ENCODE measurements at places on chromosomes 2 and 18. TPM values are rescaled to one million over a fixed set of nuclear protein-coding genes. Genes with fewer than 3 reads are reported as not detected.

Gene PTH2R
- 0.37 TPM for polyA plus RNA-seq

- no peak for DNase-seq
These were observed 67.7 kb upstream of the NEDD4L start for GRCh38 chr18:57976230-57976773.

DNA sequence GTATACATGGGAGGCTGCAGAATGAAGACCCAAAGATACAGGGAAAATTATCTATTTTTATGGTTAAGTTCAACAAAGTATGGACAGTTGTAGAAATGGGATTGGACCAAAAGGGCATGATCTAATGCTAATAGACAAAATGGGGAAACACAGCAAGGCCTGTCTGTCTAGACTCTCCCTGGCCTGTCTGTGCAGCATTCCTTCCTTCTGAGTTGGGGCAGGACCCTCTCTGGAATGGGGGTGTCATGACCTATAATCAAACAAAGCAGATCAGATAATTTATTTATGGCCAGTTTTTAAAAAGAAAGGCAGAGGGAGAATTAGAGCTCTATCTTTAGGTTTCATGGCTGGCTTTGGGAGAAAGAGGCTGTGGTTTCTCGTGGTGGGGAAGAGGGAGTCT, 104.4 kb downstream of the CTIF start:
- no peak for DNase-seq

- no peak for DNase-seq
These were observed 654.8 kb downstream of the SLC4A3 start for GRCh38 chr2:220282236-220282635.

Gene REEP1
- polyA plus RNA-seq: 12.1 TPM

Gene MXD1
- polyA plus RNA-seq: 4.7 TPM

DNA sequence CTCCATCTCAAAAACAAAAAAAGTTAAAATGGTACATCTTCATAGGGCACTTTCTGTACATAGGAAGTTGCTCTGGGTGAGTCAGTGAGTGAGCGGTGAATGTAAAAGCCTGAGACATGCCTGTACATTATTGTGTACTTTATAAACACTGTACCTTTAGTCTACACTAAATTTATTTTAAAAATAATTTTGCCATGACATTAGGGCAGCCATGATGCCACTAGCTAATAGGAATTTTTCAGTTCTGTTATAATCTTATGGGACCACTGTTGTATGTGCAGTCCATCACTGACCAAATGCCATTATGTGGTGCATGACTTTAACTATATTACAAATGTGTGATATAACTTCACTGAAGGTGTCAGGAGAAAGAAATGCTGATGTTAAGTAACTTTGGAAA, 11.0 kb upstream of the TXNDC2 start:
- no peak for DNase-seq

Gene RAB17
- polyA plus RNA-seq: 7.5 TPM

DNA sequence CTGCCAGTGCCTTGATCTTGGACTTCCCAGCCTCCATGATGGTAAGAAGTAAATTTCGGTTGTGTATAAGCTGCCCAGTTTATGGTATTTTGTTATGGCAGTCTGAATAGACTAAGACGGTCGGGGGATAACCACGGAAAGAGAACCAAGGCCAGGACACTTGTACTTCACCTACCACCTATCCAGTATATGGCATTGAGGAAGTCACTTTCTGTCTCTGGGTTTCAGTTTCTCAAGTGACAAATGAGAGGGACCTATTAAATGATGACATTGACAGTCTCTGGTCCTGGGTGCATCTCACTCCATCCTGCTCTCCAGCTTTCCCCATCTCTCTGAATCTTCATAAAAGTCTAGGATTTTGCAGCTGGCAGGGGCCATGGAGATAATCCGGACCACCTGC, 183.8 kb upstream of the MSH6 start:
- DNase-seq: no peak

Gene CLK1
- 27.9 TPM for polyA plus RNA-seq

- no peak for DNase-seq
These were observed 96.0 kb upstream of the RAB12 start for GRCh38 chr18:8513249-8513648.

DNA sequence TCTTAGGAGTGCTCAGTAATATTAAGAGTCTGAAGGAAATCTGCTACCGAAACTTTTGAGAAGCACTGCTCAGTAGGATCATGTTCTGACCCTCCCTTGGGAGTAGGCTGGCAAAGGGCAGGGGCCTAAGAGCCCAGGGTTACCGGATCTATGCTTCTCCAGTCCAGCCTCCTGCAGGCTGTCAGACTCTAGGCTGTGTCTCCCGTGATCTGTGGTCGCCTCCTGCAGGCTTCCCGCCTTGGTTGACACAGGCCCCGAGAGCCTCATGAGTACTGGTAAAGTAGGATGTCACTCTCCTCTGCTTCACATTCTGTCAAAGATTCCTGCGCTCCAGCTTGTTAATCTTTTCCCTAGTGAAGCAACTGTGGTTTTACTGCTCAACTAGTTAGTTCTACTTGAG, 647.8 kb upstream of the RAB6C start:
- no peak for DNase-seq

Gene RAB6D
- 0.17 TPM for polyA plus RNA-seq

Gene IMP4
- polyA plus RNA-seq: 63.0 TPM

GRCh38 chr2:125281242-125281641, 1256.2 kb downstream of the CNTNAP5 start:
- DNase-seq: no peak

DNA sequence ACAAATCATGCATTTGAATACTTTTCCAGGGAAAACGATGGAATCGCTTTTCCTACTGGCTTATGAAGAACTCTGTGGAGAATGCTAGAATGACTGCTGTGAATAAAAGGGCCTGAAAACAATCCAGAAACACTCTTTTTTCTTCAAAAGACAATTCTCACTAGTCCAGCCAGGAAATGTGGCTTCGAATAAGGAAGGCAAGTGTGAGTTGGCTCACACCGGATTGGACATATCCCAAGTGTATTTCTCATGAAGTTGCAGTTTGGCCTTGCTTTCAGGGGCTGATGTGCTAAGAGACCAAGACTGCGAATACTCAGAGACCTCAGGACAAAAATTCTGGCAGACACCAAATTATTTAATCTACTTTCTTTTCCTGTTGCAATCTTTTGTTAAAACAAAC, 54.1 kb downstream of the FIGN start:
- DNase-seq: no peak

DNA sequence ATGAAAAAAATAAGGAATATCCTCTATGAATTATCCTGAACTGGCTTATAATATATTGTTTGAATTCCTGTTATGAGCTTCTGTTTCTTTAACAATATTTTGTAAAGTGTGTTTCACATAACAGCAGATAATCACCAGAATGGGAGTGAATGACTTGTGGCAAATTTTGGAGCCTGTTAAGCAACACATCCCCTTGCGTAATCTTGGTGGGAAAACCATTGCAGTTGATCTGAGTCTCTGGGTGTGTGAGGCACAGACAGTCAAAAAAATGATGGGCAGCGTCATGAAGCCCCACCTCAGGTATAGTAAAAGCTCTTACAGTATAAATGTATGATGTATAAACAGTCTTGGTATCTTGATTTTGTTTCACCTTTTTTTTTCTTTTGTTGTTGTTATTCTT, 5.9 kb downstream of the GEN1 start:
- no peak for DNase-seq

Gene KIAA2012
- polyA plus RNA-seq: 0.42 TPM

DNA sequence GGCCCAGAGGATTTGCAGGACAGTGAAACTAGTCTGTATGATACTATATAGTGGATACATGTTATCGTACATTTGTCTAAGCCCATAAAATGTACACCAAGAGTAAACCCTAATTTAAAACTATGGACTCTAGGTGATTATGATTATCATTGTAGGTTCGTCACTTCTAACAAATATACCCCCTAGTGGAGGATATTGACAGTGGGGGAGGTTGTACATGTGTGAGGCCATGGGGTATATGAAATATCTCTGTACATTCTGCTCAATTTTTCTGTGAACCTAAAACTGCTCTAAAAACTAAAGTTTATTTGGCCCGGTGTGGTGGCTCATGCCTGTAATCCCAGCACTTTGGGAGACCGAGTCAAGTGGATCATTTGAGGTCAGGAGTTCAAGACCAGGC, 81.2 kb upstream of the CAB39 start:
- no peak for DNase-seq

DNA sequence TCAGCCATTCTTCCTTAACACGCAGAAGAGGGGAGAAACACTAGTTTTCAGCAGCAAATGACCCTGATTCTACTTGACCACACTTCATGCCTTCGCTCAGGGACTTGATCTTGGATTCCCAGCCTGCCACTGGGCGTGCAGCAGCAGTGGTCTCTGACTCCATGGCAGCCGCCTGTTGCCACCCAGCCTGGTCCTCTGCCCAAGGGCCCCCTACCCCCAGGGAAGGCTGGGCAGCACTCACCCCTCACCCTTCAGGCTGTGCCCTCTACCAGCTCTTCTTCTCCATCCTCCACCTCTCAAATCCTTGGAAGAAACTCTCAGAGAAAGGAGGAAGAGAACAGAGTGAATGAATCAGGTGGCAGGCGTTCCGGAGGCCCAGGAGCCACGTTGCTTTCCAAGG, 32.1 kb upstream of the RPL31 start:
- no peak for DNase-seq

Gene CFAP65
- 0.61 TPM for polyA plus RNA-seq

- DNase-seq: no peak
These were observed 156.9 kb downstream of the LAMA3 start for GRCh38 chr18:23845988-23846630.

- no peak for DNase-seq
These were observed 162.5 kb downstream of the GRB14 start for GRCh38 chr2:164458792-164459191.

Gene RALB
- polyA plus RNA-seq: 34.2 TPM

Gene PDE1A
- polyA plus RNA-seq: 6.2 TPM

DNA sequence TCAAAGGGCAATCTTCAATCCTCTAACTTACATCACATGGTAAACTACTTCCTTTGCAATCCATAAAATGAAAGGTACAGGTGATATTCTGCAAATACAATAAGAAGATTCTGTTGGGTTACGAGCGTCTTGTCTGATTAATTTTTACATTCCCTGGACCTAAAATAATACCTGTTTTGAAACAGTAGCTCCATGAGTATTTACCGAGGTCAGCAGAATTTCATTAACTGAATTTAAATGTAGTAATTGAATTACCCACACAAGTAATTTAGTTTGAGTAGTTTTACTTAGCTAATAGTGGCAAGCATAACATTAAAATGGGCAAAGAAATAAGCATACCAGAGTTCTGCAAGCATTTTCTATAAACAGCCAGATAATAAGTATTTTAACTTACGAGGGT, 652.0 kb downstream of the DPP10 start:
- DNase-seq: no peak

DNA sequence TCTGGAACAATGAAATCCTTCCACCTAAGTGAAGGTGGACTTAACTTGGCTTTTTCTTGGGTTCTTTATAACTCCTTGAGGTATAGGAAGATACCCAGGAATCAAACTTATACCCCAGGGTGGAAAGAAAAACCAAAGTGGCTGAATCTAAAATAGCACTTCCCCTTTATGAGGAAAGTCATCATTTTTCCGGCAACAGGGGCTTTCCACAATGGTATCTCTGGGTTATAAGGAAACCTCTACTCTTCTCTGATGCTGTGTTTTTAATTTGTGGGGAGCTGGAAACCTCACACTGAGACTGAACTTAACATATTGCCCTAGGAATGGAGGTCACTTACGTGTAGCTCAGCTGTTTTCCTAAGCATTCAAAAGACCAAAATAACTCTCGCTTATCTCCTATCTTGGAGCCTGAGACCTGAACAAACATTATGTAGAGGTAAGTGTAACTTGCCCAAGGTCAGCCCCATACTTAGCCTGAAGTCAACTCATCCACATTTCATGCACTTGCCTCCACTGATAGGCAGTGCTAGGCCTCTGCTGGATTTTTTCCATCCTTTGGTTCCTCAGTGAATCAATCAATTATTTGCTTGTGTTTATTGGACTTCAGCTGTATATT, 117.9 kb downstream of the SETBP1 start:
- no peak for DNase-seq

Gene SP110
- 5.1 TPM for polyA plus RNA-seq

DNA sequence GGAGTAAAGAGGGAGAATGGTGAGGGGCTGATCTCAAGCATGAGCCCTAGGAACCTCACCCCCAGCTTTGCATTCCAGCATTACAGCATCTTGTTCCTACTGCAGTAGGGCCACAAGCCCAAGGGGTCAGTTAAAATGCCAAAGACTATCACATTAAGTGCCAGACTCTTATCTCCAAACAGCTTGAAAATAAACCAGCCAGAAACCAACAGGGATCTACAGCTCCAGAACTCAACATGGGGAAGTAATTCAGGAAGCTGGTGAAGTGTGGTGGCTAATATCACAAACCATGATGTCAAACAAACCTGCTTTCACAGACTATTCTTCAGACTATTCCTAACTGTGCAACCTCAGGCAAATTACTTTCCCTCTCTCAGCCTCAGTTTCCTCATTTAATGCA, 278.3 kb downstream of the TNS1 start:
- DNase-seq: no peak

DNA sequence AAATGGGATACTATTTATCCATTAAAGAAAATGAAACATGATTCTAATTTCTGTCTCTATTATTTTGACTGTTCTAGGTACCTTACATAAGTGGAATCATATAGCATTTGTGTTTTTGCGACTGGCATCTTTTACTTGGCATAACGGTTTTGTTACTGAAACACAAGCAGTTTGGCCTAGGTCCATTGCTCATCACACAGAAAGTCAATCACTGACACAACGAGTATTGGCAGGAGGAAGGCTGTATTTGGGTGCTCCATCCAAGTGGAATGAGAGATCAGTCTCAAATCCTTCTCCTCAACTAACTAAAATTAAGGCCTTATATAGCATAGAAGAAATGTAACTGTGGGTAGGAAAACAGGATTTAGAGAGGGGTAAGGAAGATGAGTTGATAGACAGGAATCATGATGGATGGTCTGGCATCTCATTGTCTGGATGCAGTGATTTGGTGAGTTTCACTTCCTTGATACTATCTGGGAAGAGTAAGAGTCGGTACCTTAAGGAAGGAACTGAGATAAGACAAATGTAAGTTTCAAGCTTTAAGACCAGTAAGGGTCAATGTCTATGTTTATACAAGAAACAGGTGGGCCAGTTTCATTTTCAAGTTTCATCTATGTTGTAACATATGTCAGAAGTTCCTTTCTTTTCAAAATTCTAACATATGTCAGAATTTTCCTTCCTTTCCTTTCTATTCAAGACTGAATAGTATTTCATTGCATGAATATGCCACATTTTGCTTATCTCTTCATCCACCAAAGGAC, 276.9 kb upstream of the RAB6C start:
- no peak for DNase-seq

DNA sequence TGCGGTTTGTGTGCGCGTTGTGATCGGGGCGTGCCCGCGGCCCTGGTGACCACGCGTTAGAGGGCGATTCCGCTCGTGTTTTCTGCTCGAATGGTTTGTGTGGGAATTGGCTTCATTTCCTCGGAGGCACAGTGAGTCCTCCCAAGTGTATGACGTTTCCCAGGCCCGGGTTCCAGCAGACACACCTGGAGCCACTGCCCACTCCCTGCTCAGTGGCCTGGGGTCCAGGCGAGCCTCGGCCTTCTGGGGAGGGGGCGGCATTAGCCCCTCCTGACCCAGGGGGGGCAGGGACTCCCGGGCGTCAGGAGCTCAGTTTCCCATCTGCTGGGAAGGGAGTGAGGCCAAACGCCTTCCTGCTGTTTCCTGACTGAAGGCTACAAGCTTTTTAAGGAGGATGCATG, 92.1 kb downstream of the NFATC1 start:
- DNase-seq: no peak

GRCh38 chr2:75311993-75312392, 112.7 kb upstream of the TACR1 start:
- no peak for DNase-seq

Data from brain (organoid and tissue), 16 donors.